ENCODE measurements at places on chromosomes 5 and 9.

GRCh38 chr9:81626511-81626910 lies 62.8 kb downstream of the TLE1 start:
- no peak for DNase-seq

- DNase-seq: no peak
Measured at GRCh38 chr5:173926359-173926758, 38.2 kb downstream of the CPEB4 start.

GRCh38 chr5:2863675-2864433 lies 112.4 kb upstream of the IRX2 start:
- DNase-seq: no peak

DNA sequence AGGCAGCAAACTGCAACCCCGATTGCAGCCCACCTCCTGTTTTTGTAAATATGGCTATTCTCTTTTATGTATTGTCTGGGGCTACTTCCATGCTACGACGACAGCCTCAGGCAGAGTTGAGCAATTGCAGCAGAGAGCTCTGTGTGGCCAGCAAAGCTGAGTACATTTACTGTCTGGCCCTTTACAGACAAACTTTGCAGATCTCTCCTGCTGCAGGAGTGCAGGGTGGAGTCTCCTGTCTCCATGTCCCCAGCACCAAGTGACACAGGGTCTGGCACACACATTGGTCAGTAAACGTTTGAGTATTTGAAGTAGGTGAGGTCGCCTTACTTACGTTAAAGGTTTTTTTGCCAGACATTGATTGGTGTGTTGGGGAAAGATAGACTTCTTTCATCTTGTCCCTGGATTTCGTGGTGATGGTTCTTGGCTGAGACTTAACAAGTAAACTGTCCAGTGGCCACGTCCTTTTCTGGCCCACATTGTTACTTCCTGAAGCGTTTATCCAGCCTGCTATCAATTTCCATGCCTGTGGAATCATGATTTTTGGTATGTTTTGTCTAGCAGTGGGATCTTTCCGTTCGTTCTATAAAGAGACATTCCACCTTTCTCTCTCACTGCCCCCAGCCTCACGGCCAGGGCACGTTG lies 27.2 kb downstream of the PRRC2B start:
- DNase-seq: no peak

- DNase-seq: no peak
Measured at GRCh38 chr5:172545291-172545801, 91.0 kb upstream of the SH3PXD2B start.

DNA sequence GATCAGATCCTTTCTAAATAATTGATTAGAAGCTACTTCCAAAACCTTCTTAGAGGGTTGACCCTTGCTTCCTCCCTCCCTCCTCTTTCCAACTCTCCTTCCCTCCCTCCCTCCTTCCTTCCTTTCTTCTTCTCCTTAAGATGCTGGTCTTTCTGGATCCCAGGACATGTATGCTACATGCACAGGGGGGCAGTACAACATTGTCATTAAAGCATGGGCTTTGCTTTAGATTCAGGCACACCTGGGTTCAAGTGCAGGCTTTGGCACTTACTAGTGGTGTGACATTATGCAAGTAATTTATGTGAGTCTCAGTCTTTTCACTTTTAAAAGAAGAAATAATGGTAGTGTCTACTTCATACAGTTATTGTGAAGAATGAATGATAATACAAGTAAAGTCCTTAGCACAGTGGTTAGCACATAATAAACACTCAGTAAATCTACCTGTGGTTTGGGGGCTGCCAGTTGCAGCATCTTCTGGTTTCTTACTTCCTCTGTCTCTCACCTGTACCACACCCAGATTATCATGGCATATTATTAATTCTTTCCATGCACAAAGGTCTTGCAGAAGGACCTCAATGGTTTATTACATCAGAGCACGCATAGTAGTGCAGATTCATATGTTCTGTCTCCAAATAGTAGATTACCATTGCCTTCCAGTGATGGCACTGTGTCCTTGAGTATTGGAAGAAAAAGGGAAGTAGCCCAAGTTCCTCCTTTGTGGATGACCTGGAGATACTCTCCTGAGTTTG lies 154.1 kb downstream of the ARHGAP26 start:
- DNase-seq: no peak

- no peak for DNase-seq
Measured at GRCh38 chr5:123371575-123372179, 51.5 kb downstream of the CEP120 start.

DNA sequence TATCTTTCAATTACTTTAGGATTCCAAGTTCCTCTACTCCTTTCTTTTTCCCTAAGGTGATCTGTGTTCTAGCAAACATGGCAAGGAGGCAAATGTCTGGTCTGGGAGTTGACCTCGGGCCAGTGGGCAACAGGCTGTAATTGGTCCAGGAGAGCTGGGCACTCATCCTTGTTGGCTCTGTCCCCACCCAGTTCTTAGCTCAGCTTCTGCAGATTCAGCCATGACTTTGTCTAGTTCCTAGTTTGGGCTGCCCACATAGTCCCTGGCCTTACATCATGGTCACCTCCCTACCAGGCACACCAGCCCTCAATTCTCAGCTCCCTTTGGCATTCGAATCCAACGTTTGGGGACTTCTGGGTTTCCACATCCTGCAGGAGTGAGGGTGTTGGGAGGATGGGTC lies 92.1 kb upstream of the DAP start:
- no peak for DNase-seq

- no peak for DNase-seq
Measured at GRCh38 chr5:179974946-179975712, 67.4 kb upstream of the TBC1D9B start.

GRCh38 chr5:178396796-178397720 lies 164.5 kb upstream of the PHYKPL start:
- no peak for DNase-seq

- no peak for DNase-seq
Measured at GRCh38 chr5:59282726-59283125, 610.8 kb downstream of the PDE4D start.
